ENCODE measurements at places on chromosomes 12 and 14. TPM values are rescaled to one million over a fixed set of nuclear protein-coding genes. Genes with fewer than 3 reads are reported as not detected.

LBHD2 gene
- not detected for total RNA-seq

PARPBP gene
- total RNA-seq = 26.4 TPM

KRT6B gene
- total RNA-seq = not detected

AKAP5 gene
- 0.43 TPM for total RNA-seq

MUCL1 gene
- not detected for total RNA-seq

ULK1 gene
- total RNA-seq = 12.9 TPM

ESR2 gene
- total RNA-seq = 0.26 TPM

CPNE6 gene
- not detected for total RNA-seq

NEUROD4 gene
- total RNA-seq = not detected

HOXC6 gene
- total RNA-seq = not detected

DNA sequence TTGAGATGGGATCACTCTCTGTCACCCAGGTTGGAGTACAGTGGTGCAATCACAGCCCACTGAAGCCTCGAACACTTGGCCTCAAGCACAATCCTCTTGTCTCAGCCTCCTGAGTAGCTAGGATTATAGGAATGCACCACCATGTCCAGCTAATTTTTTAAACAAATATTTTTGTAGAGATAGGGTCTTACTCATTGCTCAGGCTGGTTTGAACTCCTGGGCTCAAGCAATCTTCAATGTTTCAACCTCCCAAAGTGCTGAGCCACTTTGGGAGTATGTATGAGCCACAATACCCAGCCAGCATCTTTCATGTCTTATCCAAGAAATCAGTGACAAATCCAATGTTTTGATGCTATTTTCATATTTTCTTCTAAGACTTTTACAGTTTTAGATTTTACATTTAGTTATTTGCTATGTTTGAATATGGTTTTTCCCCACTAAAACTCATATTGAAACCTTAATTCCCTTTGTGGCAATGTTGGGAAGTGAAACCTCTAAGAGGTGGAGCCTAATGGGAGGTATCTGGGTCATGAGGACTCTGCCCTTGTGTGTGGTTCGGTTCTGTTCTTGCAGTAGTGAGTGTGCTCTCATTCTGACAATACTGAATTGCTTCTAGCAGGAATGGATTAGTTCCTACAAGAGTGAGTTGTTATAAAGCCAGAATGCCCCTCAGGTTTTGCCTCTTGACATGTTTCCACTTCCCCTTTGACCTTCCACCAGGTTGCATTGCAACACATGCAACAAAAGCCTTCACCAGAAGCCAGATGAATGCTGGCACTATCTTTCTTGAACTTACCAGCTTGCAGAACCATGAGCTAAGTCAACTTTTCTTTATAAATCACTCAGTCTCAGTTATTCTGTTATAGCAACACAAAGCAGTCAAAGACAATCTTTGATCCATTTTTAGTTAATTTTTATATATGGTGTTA is 80.8 kb upstream of the AMIGO2 start:
- no peak for DNase-seq

DNA sequence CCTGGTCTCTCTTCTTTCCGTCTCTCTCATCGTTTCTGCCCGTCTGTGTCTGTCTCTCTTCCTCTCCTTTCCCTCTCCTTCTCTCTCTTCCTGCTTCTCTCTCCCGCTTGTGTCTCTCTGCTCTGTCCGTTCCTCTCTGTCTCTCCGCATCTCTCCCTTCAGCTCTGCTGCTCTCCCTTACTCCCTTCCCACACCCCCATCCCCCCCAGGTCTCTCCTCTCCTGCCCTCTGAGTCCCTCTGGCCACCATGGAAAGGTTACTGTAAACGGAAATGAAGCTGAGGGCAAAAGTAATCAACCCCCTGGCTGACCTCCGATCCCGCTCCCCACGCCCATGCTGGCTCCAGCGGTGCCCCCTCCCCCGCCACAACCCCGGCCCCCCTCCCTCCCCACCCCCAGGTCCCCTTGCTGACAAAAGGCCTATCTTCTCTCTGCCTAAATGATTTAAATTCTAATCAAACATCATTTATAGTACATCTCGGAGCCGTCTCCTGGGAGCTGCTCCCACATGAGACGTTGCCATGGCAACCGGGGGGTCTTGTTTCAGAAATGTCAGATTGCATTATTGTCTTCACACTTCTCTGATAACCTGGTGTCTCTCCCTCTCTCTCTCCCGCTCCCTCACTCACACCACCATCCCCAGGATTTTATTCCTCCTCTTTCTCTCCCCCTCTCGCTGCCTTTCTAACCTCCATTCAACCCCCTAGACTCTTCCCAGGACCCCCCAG is 203.8 kb downstream of the RBM19 start:
- no peak for DNase-seq

- DNase-seq = peak; percentile 45
Observed at GRCh38 chr12:1662761-1663439, 28.0 kb upstream of the ADIPOR2 start.

GRCh38 chr12:77891518-77892147 is 60.9 kb downstream of the NAV3 start:
- no peak for DNase-seq

GRCh38 chr12:52122904-52123303 is 43.4 kb downstream of the SMIM41 start:
- DNase-seq = no peak

- no peak for DNase-seq
Observed at GRCh38 chr12:70196811-70197281, 46.4 kb upstream of the CNOT2 start.

GRCh38 chr14:83356080-83356479 is 1822.4 kb upstream of the SEL1L start:
- DNase-seq = no peak

- DNase-seq = no peak
Observed at GRCh38 chr14:77185093-77185465, 3.5 kb downstream of the TMEM63C start.

DNA sequence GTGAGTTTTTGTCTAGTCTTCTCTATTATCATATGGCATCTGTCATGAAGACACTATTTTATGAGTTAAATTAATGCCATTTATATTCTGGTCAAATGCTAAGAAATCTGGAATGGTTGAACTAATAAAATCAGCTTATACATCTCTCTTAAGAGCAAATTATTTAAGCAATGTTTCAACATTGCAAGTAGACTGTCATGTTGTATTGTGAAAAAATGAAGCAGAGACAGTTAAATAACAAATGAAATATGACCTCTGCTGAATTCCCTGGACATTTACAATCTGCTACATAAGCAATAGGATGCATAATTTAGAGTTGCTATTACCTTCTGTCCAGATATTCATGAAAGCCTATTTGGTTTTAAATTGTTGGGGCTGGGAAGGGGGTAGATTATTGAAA is 30.6 kb downstream of the NAV3 start:
- DNase-seq = no peak

DNA sequence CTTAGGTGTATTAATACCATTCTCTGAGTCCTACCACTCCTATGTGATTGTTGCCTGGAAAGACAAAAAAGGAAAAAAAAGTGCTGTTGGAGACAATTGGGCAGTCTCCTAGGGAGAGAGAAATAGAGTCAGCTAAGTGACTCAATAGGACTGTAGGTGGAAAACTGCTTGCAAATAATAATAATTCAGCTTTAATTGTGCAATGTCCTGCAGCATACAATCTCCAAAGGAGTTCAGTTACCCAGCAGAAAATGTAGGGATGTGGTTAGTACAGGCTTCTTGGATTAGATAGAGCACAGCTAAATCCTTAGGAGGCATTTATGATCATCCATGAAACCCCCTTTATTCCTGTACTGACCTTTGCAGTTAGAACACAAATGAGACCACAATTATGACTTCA is 3.0 kb upstream of the SRSF9 start:
- no peak for DNase-seq

GRCh38 chr14:21299562-21300130 is 19.8 kb downstream of the RPGRIP1 start:
- no peak for DNase-seq

DNA sequence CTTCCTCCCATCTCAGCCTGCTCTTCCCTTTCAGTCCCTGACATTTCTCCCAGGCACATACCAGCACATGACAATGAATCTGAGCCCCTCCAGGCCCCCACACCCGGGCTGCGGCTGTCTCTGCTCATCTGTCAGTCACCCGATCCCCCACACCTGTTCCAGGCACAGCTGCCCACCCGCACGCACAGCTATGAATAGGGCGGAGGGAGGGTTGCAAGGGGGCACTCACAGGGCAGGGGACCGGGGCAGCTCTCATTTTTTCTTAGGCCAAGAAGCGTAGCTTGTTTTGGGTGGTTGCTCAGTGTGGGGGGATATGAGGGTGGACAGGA is 43.7 kb upstream of the TSPAN9 start:
- no peak for DNase-seq

GRCh38 chr14:99659333-99659741 is 14.4 kb downstream of the HHIPL1 start:
- peak; percentile 26 for DNase-seq

GRCh38 chr12:2140858-2141519 is 88.2 kb downstream of the CACNA1C start:
- no peak for DNase-seq

DNA sequence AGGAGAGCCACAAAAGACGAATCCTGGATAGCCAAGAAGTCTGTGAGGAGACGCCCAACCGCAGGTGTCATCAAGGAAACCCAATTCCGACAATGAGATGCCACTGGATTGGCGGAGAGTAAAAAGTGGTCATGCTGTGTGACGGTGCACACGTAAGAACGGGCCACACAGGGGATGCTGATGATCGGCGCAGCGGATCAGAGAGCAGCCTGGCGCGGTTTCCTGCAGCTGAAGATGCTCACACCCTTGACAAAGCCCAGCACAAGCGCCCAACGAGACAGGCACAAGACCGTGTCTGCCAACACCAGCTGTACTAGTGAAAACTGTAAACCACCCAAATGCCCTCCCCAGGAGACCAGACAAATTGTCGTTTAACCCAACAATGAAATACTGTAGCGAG is 55.8 kb downstream of the CCDC85C start:
- no peak for DNase-seq

- DNase-seq = no peak
Observed at GRCh38 chr12:20561871-20562270, 133.3 kb upstream of the SLCO1C1 start.

- no peak for DNase-seq
Observed at GRCh38 chr14:53534841-53535240, 381.7 kb upstream of the DDHD1 start.

- no peak for DNase-seq
Observed at GRCh38 chr14:56419750-56420149, 159.8 kb upstream of the TMEM260 start.

DNA sequence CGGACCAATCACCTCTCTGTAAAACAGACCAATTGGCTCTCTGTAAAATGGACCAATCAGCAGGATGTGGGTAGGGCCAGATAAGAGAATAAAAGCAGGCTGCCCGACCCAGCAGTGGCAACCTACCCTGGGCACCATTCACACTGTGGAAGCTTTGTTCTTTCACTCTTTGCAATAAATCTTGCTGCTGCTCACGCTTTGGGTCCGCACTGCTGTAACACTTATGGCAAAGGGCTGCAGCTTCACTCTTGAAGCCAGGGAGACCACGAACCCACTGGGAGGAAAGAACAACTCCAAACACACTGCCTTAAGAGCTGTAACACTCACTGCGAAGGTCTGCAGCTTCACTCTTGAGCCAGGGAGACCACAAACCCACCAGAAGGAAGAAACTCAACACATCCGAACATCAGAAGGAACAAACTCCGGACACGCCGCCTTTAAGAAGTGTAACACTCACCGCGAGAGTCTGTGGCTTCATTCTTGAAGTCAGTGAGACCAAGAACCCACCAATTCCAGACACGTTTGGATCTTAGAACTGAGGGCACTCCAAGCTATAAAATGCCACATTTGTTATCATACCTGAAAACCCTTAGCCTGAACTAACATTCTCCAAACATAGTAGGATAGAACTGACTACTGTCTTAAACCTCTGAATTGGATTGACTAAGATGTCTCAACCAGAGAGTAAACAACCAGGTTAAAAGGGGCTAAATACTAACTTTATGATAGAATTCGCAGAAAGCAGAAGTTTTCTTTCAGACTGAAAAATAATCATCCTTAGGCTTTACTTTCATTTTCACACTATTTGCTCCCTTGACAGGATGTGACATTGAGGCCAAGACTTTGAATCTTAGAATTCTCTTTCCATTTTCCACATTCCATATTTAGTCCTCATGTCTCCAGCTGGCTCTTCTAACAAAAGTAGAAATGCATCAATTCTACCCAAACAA is 33.6 kb downstream of the CDKL1 start:
- peak; percentile 60 for DNase-seq

GRCh38 chr12:105986779-105987684 is 151.7 kb downstream of the NUAK1 start:
- DNase-seq = no peak

- DNase-seq = no peak
Observed at GRCh38 chr12:113778432-113779132, 187.5 kb downstream of the RBM19 start.

GRCh38 chr12:11183011-11183410 is 3.7 kb downstream of the TAS2R42 start:
- no peak for DNase-seq

- no peak for DNase-seq
Observed at GRCh38 chr14:103273145-103273744, 60.8 kb upstream of the EIF5 start.

- peak; percentile 48 for DNase-seq
Observed at GRCh38 chr12:116336542-116337065, 59.1 kb upstream of the MED13L start.

DNA sequence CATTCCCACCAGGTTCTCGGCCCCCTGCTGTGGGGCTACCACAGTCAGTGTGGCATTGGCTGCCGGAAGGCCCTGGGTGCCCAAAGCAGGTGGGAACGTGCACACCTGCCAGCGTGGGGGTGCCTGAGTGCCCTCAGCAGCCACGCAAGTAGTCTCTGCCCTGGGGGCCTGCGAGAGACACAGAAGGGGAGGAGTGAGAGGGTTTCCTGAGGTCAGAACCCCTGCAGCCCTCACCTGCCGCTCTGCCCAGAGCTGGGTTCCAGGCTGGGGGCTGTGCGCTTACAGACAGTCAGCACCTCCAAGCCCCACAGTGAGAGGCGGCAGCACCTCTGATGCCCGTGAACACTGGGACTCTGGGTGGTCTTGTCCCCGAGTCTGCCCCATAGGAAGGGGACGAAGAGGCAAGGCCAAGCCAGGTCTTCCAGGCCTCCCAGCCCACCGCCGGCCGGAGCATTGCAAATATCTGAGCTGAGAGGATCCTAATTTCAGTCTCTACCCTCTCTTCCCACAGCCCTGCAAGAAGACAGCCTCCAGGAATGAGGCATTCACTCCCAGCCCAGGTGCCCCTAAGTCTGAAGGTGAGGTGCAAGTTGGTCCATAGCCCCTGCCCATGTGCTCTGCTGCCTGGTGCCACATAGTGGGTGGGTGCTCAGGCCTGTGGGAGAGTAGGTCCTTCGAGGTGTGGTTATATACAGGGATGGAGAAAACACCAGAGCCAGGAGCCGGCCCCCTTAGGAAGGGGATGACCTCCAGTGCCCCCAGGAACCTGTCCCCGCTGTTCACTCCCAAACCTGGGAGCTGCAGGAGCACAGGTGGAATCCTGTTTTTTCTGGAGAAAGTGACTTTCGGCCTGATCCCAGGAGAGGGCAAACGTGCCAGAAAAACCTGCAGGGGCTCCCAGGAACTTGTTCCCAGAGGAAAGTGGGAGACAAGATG is 291.1 kb upstream of the RTL1 start:
- DNase-seq = no peak

GRCh38 chr12:29234965-29235626 is 86.0 kb downstream of the FAR2 start:
- DNase-seq = no peak
